Glomerular endothelial cell (primary cell): ENCODE measurements at places on chromosomes 13 and 19.

- no peak for DNase-seq
These were observed at the start of gene CCDC97 for GRCh38 chr19:41310033-41310831. Gene CCDC97, plus strand, starts transcription at chr19:41310172. Its CDS starts 139 bp downstream, at chr19:41310311.

GRCh38 chr13:24680258-24680920 is at the start of gene ATP12A:
Gene ATP12A, plus strand, starts transcription at chr13:24680408. Its CDS starts 336 bp downstream, at chr13:24680744.
- no peak for DNase-seq

GRCh38 chr19:16315825-16316505 is 8.7 kb upstream of the KLF2 start:
- no peak for DNase-seq

GRCh38 chr19:19064811-19065745 is 1.3 kb downstream of the SLC25A42 start:
- DNase-seq, result no peak

GRCh38 chr13:23739596-23739995 is 149.6 kb downstream of the MIPEP start:
- DNase-seq, result no peak

DNA sequence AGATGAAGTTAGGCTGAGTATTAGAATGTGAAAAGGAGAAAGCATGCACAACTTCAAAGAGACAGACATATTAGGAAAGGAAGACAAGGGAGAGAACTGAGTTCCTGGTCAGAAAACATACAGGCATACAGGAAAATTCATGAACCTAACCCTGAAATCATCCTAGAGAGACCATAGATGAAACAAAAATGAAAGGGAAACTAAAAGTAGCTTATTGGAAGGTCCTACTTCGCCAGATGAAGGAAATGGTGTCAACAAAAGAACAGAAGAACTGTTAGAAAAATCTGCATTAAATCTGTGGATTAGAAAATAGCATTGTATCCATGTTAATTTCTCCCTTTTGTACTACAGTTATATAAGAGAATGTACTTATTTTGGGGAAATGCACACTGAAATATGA is 169.0 kb upstream of the UFM1 start:
- no peak for DNase-seq

DNA sequence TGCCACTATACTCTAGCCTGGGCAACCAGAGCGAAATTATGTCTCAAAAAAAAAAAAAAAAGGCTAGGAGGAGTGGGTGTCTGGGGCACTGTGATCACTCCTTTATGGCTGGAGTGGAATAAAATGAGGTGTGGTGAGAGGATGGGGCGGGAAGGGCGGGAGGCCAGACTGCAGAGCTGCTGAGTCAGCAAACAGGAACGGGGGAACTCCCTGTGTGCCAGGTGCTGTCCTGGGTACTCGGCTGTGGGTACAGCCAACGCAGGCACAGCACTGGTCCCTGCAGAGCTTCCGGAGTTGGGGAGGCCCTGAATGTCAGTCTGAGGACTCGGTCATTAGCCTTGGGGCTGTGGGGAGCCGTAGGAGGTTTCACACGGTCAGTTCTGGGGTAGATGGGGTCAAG is 5.7 kb downstream of the PRPF31 start:
- no peak for DNase-seq

- no peak for DNase-seq
These were observed 309.3 kb upstream of the MAB21L1 start for GRCh38 chr13:35785576-35786303.

- DNase-seq, result no peak
These were observed 25.5 kb downstream of the KCTD12 start for GRCh38 chr13:76860706-76861105.

GRCh38 chr13:70249332-70250064 is 141.2 kb upstream of the KLHL1 start:
- DNase-seq, result peak; percentile 77

DNA sequence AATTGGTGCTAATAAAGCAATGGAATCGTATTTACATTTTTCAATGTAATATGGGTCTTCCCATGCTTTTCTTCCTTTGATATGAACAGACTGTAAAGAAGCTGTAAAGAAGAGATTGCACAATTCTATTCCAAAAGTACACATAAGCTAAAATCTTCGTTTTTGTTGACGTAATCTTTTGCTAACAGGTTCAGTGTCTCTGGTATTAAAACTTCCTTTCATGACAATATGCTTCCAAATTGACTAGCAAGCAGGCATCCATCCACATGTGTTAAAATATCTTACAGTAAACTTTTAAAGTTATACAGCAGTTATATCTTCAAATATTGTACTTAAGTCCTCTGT is 19.3 kb upstream of the SGCG start:
- DNase-seq, result no peak

- DNase-seq, result peak; percentile 27
These were observed 324.0 kb upstream of the SPRY2 start for GRCh38 chr13:80664950-80665349.
